ENCODE measurements at places on chromosomes 7 and 10.

DNA sequence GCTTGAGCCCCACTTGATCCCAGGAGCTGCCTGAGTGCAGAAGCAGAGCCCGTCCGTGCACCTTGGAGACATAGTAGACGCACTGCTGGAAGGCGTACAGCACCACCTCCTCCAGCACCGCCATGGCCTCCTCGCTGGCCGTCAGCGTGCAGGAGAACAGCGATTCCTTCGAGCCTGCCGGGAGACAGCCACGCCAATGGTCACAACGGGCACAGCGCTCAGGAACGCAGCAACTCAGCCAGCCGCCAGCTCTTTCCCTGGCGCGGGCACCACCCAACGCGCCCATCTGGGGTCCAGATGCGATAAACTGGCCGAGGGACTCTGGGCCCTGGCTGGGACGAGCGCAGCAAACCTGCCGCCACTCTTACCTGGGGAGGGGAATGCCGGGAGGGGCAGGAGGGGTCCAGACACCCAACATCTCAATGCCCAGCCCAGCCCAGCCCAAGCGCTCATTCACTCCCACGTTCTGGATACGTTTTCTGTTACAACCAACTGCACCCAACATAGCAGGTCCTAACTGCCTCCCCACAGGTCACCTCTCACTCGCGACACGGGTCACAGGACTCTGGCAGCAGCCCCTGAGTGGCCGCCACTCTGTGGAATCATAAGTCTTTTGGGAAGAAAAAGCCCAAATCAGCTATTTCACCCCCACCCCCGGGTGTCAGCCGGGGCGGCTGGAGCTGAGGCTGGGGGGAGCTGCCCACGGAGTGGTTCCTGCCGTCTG, 41.9 kb downstream of the AP5Z1 start:
- DNase-seq, result no peak
- H3K4me1 ChIP-seq, result no peaks in the 10 kb centered on the region
- no peaks in the 10 kb centered on the region for H3K27me3 ChIP-seq
- H3K36me3 ChIP-seq, result peaks cover 12% of the 10 kb centered on the region

DNA sequence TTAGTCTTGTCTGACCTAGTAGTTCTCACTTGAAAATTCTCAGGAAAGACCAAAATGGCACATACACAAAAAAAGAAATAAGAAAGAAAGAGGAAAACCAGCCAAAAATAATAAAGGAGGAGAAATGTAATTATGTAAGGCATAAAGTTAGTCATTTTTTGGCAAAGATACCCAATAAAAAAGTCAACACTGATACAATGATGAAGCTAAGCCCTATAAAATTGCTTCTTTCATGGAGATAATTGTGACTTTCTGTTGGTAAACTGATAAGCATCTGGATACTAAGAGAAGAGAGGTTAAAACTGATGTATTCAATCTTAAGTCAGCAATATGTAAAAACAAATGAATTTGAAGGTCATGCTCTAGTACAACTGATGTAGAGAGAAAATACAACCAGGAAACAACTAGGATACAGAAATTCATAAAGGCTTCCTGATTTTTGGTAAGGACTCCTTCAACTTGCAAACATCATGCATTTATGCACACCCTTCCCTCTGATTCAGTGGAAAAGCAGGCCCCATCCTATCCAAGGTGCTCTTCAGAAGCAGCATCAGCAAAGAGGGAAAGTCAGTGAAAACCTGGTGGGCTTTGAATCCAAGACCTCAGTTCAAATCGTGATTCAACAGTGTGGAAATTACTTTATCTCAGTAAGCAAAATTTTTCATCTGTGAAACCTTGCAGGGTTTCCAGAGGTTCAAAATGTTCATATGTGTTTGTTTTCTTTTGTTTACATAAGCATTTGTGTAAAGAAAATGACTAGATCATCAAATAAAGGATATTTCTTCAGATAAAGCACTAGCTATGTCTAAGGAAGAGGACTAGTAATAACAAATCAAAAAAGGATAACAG, 32.6 kb downstream of the IMMP2L start:
- no peaks in the 10 kb centered on the region for H3K27me3 ChIP-seq
- no peak for DNase-seq
- no peaks in the 10 kb centered on the region for H3K4me1 ChIP-seq
- no peak overlapping the region for H3K27ac ChIP-seq
- no peaks in the 10 kb centered on the region for H3K36me3 ChIP-seq

- peaks cover 2% of the 10 kb centered on the region for H3K4me1 ChIP-seq
- no peaks in the 10 kb centered on the region for H3K27me3 ChIP-seq
- no peak overlapping the region for H3K4me3 ChIP-seq
- DNase-seq, result no peak
These were observed 639.5 kb downstream of the ANKRD7 start for GRCh38 chr7:118863966-118864365.

- H3K36me3 ChIP-seq, result no peaks in the 10 kb centered on the region
- no peak overlapping the region for H3K27ac ChIP-seq
- no peaks in the 10 kb centered on the region for H3K4me1 ChIP-seq
- no peak overlapping the region for H3K4me3 ChIP-seq
- H3K27me3 ChIP-seq, result no peaks in the 10 kb centered on the region
- DNase-seq, result no peak
These were observed 14.0 kb upstream of the RAMP3 start for GRCh38 chr7:45143616-45144015.

GRCh38 chr7:107441581-107442422, 28.1 kb upstream of the GPR22 start:
- H3K27me3 ChIP-seq, result no peaks in the 10 kb centered on the region
- DNase-seq, result no peak
- no peak overlapping the region for H3K27ac ChIP-seq
- no peak overlapping the region for H3K4me3 ChIP-seq

- peaks cover 8% of the 10 kb centered on the region for H3K4me1 ChIP-seq
- no peaks in the 10 kb centered on the region for H3K27me3 ChIP-seq
- DNase-seq, result no peak
These were observed 287.8 kb downstream of the WDR11 start for GRCh38 chr10:121138918-121139317.

GRCh38 chr7:155665957-155666287, 21.5 kb downstream of the RBM33 start:
- H3K27ac ChIP-seq, result no peak overlapping the region
- H3K27me3 ChIP-seq, result no peaks in the 10 kb centered on the region
- no peaks in the 10 kb centered on the region for H3K4me1 ChIP-seq
- DNase-seq, result no peak
- no peak overlapping the region for H3K4me3 ChIP-seq
- H3K36me3 ChIP-seq, result peaks cover 19% of the 10 kb centered on the region

DNA sequence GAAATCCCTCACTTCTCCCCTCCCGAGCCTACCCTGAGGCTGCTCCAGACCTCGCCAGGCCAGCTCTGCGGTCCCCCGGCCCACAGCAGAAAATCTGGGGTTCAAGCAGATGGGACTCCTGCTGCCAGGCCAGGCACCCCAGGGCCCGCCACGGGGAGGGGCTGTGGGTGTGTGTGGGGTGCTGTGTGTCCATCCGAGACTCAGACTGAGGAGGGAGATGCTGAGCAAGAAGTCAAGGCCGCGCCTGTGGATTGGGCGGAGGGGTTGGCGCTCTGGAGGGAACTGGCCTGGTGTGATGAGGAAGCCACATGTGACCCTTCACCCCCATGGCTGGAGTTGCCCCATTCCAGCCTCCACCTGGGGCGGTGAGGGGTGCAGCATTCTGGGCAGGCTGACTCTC, 51.1 kb downstream of the YKT6 start:
- H3K4me1 ChIP-seq, result no peaks in the 10 kb centered on the region
- H3K27ac ChIP-seq, result no peak overlapping the region
- no peaks in the 10 kb centered on the region for H3K36me3 ChIP-seq
- no peak for DNase-seq
- H3K4me3 ChIP-seq, result no peak overlapping the region
- no peaks in the 10 kb centered on the region for H3K27me3 ChIP-seq

GRCh38 chr7:39035903-39036302, 58.2 kb downstream of the POU6F2 start:
- H3K27me3 ChIP-seq, result no peaks in the 10 kb centered on the region
- DNase-seq, result no peak
- no peak overlapping the region for H3K27ac ChIP-seq
- H3K4me3 ChIP-seq, result no peak overlapping the region
- peaks cover 3% of the 10 kb centered on the region for H3K4me1 ChIP-seq
- H3K36me3 ChIP-seq, result no peaks in the 10 kb centered on the region

- DNase-seq, result no peak
- peaks cover 6% of the 10 kb centered on the region for H3K36me3 ChIP-seq
- H3K27ac ChIP-seq, result no peak overlapping the region
- H3K27me3 ChIP-seq, result no peaks in the 10 kb centered on the region
- H3K4me1 ChIP-seq, result no peaks in the 10 kb centered on the region
These were observed 202.1 kb downstream of the COBL start for GRCh38 chr7:51114501-51114900.

GRCh38 chr10:5816170-5816569, 2.9 kb upstream of the GDI2 start:
- no peak for DNase-seq
- H3K4me3 ChIP-seq, result no peak overlapping the region
- no peaks in the 10 kb centered on the region for H3K27me3 ChIP-seq
- no peak overlapping the region for H3K27ac ChIP-seq
- H3K4me1 ChIP-seq, result peaks cover 3% of the 10 kb centered on the region
- no peaks in the 10 kb centered on the region for H3K36me3 ChIP-seq

DNA sequence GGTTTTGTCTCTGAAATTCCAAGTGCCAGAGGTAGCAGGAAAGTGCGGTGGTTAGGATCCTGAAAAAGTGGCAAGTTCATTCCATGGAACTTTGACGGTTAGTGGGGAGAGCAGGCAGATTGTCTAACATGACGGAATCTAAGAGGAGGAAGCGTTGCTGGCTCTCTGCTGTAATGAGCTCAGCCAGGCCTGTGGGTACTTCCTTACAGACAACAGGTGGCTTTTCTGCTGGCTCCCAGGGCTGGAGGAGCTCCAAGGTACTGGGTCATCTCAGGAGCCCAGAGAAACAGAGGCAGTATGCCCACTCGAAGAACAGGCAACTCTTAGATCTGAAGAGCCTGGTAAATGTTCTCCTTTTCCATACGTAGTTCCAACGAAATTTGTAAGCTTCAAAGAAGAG, 3.1 kb upstream of the AIFM2 start:
- no peak overlapping the region for H3K4me3 ChIP-seq
- no peak for DNase-seq
- H3K27me3 ChIP-seq, result peaks cover 21% of the 10 kb centered on the region
- H3K27ac ChIP-seq, result no peak overlapping the region
- H3K4me1 ChIP-seq, result no peaks in the 10 kb centered on the region
- no peaks in the 10 kb centered on the region for H3K36me3 ChIP-seq

DNA sequence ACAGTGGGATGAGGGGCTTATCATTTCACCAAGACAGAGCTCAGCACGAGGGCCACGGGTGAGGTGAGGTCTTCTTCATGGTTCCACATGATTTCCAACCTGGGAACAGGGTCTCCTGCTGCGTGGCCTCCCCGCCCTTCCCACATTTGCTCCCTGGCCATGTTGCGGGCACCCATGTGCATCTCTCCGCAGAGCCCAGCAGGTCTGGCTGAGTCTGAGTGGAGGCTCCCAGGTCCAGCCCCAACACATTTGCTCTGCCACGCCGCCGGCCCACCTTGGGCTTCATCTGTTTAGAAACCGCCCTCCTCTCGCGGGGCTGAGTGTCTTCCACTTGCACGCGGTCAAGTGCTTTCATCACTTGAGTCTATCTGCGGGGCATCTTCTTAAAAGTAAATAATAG, 14.8 kb upstream of the PRKAR1B start:
- no peak for DNase-seq
- H3K27me3 ChIP-seq, result no peaks in the 10 kb centered on the region
- no peak overlapping the region for H3K4me3 ChIP-seq
- peaks cover 21% of the 10 kb centered on the region for H3K36me3 ChIP-seq

- no peak overlapping the region for H3K4me3 ChIP-seq
- no peak for DNase-seq
- no peaks in the 10 kb centered on the region for H3K27me3 ChIP-seq
- no peaks in the 10 kb centered on the region for H3K36me3 ChIP-seq
These were observed 71.7 kb downstream of the ARID5B start for GRCh38 chr10:61973169-61973568.

GRCh38 chr7:86776136-86776535, 132.4 kb downstream of the GRM3 start:
- no peaks in the 10 kb centered on the region for H3K27me3 ChIP-seq
- DNase-seq, result no peak
- H3K36me3 ChIP-seq, result no peaks in the 10 kb centered on the region
- no peak overlapping the region for H3K4me3 ChIP-seq
- H3K27ac ChIP-seq, result no peak overlapping the region
- H3K4me1 ChIP-seq, result peaks cover 2% of the 10 kb centered on the region

DNA sequence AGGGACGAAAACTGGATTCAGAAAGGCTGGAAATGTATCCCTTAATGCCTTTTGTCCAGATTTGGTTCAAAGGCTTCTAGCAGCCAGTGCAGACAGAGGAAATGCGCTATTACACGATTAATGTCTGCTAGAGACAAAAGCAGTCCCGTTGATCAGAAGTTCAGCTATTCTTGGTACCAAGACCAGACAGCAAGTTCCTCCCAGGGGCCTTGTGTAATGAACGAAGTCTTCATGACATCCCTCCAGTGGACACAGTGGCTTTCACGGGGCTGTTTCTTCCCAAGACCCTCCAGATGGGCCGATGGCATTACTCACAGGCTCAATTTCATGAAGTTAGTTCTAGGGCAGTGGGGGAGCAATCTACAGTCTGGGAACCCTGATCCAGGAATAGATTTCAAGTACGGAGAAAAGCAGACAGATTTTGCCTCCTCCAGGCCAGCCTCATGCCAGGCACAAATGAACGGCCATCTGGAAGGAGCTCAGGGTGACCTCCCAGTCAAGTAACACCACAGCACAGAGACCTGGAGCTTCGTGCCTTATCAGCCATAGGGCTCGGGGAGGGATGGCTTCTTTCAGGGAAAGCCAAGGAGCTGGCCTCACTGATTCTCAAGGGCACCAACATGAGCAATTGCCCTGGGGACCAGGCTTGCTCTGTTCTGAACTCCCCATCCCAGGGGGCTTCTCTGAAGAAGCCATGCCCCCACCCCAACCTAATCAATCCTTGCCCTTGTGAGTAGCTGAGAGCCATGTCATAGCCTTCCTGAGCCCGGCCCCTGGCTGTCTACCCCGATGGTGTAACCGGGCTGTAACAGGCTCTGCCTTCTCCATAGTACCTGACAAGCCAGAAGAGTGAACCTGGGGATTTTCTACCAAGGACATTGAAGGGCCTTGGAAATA, 101.1 kb downstream of the PRKAG2 start:
- no peaks in the 10 kb centered on the region for H3K4me1 ChIP-seq
- no peak for DNase-seq
- H3K27ac ChIP-seq, result no peak overlapping the region
- no peak overlapping the region for H3K4me3 ChIP-seq

- H3K27me3 ChIP-seq, result no peaks in the 10 kb centered on the region
- H3K4me1 ChIP-seq, result no peaks in the 10 kb centered on the region
- no peak overlapping the region for H3K4me3 ChIP-seq
- no peak overlapping the region for H3K27ac ChIP-seq
- H3K36me3 ChIP-seq, result peaks cover 73% of the 10 kb centered on the region
- DNase-seq, result no peak
These were observed 8.0 kb downstream of the SEPHS1 start for GRCh38 chr10:13340068-13340467.

GRCh38 chr10:125155101-125155500, 5.3 kb downstream of the CTBP2 start:
- H3K4me3 ChIP-seq, result peak overlapping the region; percentile 62
- H3K27me3 ChIP-seq, result no peaks in the 10 kb centered on the region
- no peak for DNase-seq
